ENCODE measurements at places on chromosomes 4 and X.

- no peak for DNase-seq
These were observed 245.5 kb upstream of the TLL1 start for GRCh38 chr4:165627548-165627947.

DNA sequence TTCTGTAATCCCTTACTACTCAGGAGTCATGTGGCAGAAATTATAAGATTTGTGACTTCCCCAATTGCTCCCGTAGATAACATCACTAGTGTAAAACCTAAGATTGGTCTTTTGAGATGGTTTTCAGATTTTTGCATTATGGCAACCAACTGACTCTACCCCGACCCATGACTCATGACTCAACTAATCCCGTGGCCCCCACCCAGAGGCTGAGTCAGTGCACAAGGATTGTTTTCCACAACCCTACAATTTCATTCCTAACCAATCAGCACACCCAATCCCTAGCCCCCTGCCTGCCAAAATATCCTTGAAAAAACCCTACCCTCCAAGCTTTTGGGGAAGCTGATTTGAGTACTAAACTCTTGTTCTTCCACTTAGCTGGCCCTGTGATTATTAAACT is 109.4 kb upstream of the FAM9C start:
- no peak for DNase-seq

DNA sequence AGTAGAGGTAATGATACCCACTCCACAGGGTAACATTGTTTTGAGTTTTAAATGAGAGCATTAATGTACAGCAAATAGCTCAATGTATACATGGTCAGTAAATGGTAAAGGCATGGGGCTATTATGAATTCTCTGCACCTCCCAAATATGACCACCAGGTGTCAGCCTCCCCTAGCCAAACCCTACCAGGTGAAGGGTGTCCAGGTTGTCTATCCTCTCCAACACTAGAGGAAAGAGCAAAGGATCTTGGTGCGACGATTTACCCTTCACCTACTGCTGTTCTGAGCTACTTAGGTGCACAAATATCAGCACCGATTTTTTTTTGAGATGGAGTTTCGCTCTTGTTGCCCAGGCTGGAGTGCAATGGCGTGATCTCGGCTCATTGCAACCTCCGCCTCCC is 26.5 kb upstream of the XIAP start:
- no peak for DNase-seq

- DNase-seq = no peak
These were observed 33.0 kb upstream of the TLR2 start for GRCh38 chr4:153651116-153651515.

GRCh38 chr4:94304365-94304971 is 38.2 kb downstream of the HPGDS start:
- DNase-seq = no peak
